AG20443 (cell line): ENCODE measurements at places on chromosomes 6 and 20.

- DNase-seq, result no peak
These were observed at the start of gene HAO1 for GRCh38 chr20:7940341-7940740. Gene HAO1, minus strand, starts transcription at chr20:7940458. Its CDS starts 36 bp downstream, at chr20:7940422.

DNA sequence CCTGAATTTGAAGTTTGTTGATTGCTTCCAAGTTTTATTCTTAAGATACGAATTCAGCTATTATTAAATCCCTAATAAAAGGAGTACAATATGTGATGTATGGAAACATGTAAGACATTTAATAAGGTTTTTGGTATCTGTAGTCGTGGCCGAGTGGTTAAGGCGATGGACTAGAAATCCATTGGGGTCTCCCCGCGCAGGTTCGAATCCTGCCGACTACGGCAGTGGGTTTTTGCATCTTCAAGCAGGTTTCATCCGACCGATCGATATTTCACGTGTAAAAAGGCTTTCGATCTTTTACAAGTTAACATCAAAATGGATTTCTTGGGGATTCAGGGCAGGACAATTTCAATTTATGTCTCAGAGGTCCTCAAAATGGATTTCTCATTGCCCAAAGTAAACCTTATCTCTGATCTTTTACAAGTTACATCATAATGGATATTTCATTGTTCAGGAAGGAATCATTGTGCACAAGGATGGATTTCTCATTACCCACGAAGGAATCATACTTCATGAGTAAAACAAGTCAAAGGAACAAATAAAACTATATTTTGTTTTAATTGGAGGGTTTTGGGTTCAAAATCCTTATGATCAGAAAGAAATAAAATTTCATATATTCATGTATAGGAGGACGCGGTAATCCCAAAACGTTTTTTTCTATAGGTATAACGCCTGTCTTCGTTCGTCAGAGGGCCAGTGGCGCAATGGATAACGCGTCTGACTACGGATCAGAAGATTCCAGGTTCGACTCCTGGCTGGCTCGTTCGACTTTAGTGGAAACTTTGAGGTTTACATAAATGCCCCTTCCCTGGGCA is 37.3 kb upstream of the BTN3A2 start:
- no peak for DNase-seq

GRCh38 chr6:119170447-119171087 is 92.1 kb upstream of the FAM184A start:
- DNase-seq, result no peak

- DNase-seq, result no peak
These were observed 614.6 kb downstream of the DHX35 start for GRCh38 chr20:39576771-39577170.

DNA sequence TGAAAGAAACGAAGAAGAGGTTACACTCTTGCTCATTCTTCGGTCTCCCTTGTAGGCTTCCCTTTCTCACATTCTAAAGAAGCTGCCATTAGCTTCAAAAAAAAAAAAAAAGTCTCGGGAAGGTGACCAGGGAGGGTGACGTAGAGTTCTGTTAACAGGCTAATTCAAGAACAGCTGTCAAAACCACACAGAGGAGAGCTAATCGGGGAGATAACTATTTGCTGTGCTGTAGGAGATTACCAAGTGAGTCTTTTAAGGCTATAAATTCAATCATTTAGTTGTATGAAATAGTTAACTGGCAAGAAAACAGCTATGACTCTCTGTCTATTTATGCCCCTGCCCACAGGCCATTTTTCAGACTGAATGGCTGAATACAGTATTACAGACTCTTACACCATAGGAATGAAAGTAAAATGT is 256.8 kb downstream of the SYNE1 start:
- DNase-seq, result peak; percentile 41

DNA sequence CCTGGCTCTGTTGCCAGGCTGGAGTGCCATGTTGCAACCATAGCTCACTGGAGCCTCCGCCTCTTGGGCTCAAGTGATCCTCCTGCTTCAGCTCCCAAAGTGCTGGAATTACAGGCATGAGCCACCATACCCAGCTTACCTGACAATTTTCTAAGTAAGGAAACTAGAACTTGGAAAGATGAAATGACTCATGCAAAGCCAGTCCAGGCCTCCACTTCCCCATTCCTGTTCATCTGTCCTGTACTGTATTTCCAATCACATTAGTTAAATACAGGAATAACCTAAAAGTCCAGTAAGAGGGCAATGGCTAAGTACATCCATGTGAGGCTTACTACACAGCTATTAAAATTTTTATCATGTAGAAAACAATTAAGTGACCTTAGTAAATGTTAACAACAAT is 8.3 kb upstream of the ADGB start:
- DNase-seq, result no peak

DNA sequence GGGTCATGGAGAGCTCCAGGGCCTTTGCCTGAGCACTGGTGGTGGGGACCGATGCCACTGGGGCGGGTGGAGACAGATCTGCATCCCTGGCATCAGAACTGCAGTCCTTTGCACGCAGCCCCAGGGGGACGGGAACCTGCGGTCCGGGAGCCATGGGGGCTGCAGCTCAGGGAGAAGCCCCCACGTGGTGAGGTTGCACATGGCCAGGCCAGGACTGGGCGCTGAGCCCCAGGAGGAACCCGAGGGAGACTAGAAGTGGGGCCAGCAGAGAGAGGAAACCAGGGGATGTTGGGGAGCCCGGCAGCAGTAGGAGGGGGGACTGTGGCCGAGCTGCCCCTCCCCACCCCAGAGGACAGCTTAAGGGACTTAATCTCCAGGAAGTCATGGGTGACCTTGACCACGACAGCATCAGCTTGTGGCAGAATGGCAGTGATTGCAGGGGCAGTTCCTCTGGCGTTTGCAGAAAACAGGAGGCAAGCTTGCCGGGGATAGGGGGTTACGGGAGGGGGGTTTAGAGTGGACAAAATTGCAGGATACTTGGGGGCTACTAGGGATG is 18.0 kb upstream of the LSM14B start:
- no peak for DNase-seq
